ENCODE measurements at places on chromosomes 3 and 15. TPM values are rescaled to one million over a fixed set of nuclear protein-coding genes. Genes with fewer than 3 reads are reported as not detected.

The RBPMS2 gene
- total RNA-seq = 6.5 TPM

The ACKR2 gene
- total RNA-seq = not detected

The EIF2A gene
- total RNA-seq = 62.1 TPM

The CTXN2 gene
- total RNA-seq = 0.05 TPM

The SYNM gene
- 36.9 TPM for total RNA-seq

The ADCY5 gene
- 0.44 TPM for total RNA-seq

The XYLB gene
- 4.3 TPM for total RNA-seq

The SUSD5 gene
- 3.6 TPM for total RNA-seq

The TM4SF18 gene
- total RNA-seq = 40.4 TPM

The SKOR1 gene
- 0.05 TPM for total RNA-seq

The SHC4 gene
- total RNA-seq = 0.95 TPM

The ANKRD34C gene
- not detected for total RNA-seq

The SKIL gene
- 23.9 TPM for total RNA-seq
